Lower lobe of right lung (tissue), 2 donors: ENCODE measurements at places on chromosomes 6 and 20. TPM values are rescaled to one million over a fixed set of nuclear protein-coding genes. Genes with fewer than 3 reads are reported as not detected.

- no peak for DNase-seq
These were observed at the start of gene KIAA1755 for GRCh38 chr20:38260378-38261053. Gene KIAA1755, minus strand, starts transcription at chr20:38260735. Its CDS starts 235 bp downstream, at chr20:38260500.

- peak; percentile 29 for DNase-seq
These were observed 7.5 kb downstream of the DIDO1 start for GRCh38 chr20:62918831-62919230.

KIAA0408 gene
- total RNA-seq: 55.1 TPM

- DNase-seq: no peak
These were observed 69.5 kb downstream of the LCA5 start for GRCh38 chr6:79467716-79468115.

PXDC1 gene
- 50.9 TPM for total RNA-seq

TSBP1 gene
- not detected for total RNA-seq

- DNase-seq: peak; percentile 57
These were observed 30.4 kb upstream of the PREX1 start for GRCh38 chr20:48858075-48858790.

DNA sequence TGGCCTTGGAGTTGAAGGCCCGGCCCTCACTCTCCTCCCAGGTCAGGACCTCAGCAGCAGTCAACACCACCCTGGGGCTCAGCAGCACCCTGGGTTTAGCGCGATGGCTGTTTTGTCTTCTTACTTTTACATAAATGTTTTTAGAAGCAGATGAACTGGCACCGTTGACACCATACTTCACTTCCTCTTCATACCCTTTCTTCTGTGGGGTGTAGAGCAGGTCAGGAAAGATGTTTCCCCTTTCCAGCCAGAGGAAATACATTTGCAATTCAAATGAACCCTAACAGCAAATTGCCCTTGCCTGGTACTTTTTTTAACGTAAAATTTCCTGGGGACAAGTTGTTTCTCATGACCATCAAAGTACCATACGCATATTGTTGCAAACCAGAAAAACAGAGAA, 54.7 kb upstream of the SNX9 start:
- no peak for DNase-seq
